ENCODE measurements at places on chromosomes 13 and 19.

DNA sequence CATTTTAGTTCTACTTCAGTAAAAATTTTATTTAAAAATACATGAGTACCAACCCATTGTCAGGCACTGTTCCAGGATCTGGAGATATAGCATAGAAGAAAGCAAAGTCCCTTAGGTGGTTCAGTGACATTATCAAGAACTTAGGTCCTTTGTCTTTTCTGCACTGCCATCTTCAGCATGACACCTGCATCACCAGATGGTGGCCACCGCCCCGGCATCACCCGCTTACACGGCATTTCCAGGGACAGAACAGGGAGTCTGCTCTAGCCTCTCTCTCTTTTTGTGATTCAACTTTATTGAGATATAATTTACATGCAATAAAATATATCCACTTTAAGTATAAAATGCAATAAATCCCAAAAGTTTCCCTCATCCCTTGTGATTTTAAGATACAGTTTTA, 23.5 kb downstream of the DYRK1B start:
- no peak for DNase-seq

DNA sequence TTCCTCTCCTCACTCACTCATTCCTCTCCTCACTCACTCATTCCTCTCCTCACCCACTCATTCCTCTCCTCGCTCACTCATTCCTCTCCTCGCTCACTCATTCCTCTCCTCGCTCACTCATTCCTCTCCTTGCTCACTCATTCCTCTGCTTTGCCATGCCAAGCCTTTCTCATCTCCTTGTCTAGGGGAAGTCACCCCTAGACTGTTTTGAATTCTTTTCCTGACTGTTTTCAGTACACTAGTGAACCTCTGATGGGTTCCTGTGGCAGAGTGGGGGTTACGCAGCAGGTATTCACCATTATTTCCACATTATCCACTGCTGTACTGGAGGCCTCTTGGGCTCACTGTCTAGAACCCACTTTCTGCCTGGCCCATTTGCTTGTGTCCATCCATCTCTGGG, 1.2 kb downstream of the CYP4F8 start:
- DNase-seq, result no peak

- no peak for DNase-seq
These were observed 26.2 kb upstream of the WDFY2 start for GRCh38 chr13:51557875-51558612.

DNA sequence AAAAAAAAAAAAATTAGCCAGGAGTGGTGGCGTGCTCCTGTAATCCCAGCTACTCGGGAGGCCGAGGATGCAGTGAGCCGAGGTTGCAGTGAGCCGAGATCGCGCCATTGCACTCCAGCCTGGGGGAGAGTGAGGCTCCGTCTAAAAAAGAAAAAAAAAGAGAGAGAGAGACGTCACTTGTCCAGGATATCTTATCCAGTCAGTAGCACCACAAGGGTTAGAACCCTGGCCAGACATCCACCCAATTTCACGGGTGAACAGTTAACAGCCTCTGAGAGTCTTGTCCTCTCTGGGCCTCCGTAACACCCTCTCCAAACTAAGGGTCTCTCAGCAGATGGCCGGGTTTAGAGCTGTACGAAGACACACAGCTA, 917 bp upstream of the CLPTM1 start:
- DNase-seq, result no peak

DNA sequence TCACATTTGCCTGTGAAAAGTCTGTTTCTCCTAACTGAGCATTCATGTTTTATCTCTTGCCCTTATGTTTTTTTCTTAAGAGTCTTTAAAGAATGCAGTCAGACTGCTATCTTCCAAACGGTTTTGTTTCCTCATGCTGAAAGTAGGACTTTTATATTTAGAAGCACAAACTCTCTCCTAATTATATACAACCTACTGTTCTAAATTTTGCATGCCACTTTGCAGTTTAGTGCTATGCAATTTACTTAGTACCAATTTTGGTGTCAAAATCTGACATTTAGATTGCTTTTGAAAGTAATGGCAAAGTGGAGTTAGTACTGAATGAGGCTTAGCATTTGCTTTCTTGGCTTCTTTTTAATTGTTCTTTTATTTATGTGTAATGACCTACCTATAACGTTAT, 55.1 kb upstream of the PCDH20 start:
- no peak for DNase-seq

- DNase-seq, result no peak
These were observed 384.4 kb downstream of the DLEU7 start for GRCh38 chr13:50459046-50459445.

- DNase-seq, result no peak
These were observed at the start of gene ZNF580 for GRCh38 chr19:55640577-55641425. TSS of gene ZNF580 (plus strand) at chr19:55641002. CDS start at chr19:55642509, 1,507 bp downstream.

GRCh38 chr19:47110521-47111005, 3.0 kb downstream of the ZC3H4 start:
- no peak for DNase-seq

- DNase-seq, result no peak
These were observed 1344.6 kb downstream of the OLFM4 start for GRCh38 chr13:54373211-54373610.

GRCh38 chr19:6490134-6490533, 8.5 kb upstream of the DENND1C start:
- DNase-seq, result no peak

- DNase-seq, result no peak
These were observed 3.1 kb downstream of the SHISA2 start for GRCh38 chr13:26048741-26049140.

GRCh38 chr13:50162001-50162400, 146.8 kb downstream of the KCNRG start:
- no peak for DNase-seq

DNA sequence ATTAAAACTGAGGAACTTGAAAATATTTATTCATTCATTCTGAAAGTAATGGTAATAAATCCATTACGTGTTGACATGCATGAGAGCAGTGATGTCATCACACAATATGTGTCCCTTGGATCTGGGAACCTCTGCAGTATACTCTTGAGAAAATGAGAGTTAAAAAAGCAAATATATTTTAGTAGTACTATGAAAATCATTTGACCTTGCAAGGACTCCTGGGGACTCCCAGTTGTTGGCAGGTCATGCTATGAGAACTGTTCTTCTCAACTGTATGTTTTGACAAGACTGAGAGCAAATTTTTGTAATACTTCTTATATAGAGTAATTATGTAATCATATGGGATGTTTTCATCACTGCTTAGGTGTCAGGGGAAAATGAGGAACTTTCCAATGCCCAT, 249.4 kb downstream of the PCCA start:
- DNase-seq, result no peak

DNA sequence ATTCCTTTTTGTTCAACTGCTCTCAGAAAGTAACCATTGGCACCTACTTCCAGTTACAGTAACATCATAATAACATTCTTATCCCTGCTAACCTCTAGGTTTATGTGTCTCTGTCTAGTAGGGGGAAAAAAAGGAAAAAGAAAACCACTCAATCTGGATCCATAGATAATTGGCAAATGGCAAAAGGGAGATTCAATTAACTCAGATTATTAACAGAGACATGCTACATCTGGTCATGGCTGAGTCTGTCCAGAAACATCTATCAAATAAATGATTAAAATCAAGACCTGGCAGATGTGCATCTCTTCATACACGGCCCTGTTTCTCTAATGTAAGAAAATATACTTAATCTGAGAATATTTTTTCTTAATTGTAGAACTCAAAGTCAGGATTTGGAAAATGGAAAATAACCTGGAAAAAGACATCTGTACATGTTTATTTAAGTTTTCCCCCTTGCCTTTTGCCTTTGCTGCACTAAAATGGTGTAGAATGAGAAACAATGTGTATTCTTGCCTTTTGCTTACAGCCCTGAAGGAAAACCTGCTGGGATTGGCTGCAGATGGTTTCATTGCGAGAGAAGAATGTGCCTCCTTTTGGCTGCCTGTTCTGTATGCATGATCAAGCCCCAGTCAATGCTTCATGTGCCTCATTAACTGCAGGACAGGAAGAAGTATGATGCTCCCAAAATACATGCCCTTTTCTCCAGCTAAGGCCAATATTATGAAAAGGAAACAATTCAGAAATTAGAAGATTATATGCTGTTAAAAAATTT, 921.6 kb upstream of the PCDH20 start:
- DNase-seq, result no peak

DNA sequence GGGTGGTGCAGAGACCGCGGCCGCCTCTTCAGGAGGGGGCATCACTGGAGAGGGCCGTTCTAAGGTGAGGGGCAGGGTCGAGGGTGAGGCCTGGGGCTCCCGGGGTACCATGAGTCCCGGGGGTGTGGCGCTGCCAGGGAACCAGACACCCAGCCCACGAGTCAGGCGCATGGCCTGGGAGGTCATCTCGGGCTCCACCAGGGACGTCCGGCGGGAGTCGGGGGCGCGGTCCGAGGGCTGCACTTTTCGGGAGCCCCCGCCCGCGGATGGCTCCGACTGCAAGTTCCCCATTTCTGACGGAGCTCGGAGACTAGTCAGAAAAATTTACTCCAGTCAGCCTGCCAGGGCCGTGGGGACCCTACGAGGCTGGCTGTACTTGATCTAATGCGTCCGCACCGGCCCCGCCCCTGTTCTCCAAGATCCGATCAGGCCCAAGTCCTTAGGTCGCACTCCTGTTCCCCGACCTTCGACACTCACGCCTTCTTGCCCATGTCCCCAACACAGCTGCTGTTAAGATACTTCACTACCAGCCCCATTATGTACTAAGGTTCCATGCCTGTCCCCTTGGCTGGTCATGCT, 774 bp downstream of the GGN start:
- no peak for DNase-seq

DNA sequence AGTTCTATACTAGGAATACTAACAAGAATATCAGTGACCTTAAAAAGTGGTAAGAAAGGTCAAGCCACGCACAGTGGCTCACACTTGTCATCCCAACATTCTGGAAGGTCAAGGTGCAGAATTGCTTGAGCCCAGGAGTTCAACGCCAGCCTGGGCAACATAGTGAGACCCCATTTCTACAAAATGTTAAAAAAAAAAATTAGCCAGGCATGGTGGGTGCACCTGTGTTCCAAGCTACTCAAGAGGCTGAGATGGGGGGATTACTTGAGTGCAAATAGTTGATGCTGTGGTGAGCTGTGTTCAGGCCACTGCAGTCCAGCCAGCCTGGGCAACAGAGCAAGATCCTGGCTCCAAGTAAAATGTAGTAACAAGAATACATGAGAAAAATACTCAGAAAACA, 61.8 kb downstream of the PCDH9 start:
- no peak for DNase-seq

DNA sequence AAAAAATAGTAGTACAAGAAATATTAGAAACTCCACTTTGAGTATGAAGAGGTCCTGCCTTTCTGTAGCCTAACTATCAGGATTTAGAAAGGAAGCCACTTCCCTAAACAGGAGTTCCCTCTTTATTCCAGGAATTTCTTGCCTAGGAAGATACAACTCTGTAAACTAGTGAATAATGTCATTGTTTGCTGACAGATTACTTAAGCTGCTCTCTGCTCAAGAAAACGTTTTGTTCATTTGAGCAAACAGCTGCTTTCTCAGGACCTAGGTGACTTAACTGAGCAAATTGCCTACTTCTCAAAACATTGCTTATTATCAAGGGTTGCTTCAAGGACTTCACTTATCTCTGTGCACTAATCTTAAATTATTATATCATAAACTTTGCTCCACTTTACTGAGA, 1419.4 kb upstream of the SLC10A2 start:
- DNase-seq, result no peak

DNA sequence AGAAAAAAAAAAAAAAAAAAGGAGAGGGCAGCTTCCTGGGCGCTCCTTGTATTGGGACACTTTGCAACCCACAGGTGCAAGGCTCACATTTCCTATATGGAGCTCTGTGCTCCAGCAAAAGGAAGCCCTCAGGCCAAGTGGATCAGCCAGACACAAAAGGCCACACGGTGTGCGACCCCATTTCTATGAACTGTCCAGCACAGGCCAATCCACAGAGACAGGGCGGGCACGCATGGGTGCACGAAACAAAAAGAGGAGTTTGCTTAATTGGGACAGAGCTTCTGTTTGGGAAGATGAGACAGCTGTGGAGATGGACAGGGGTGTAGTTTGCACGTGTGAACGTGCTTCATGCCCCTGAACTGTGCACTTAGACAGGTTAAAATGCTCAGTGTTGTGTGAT, 31.6 kb upstream of the MATK start:
- DNase-seq, result no peak

GRCh38 chr13:53732664-53733063, 704.1 kb downstream of the OLFM4 start:
- no peak for DNase-seq

GRCh38 chr19:7981661-7982060, 23.8 kb downstream of the ELAVL1 start:
- no peak for DNase-seq

- DNase-seq, result no peak
These were observed 49.0 kb upstream of the ONECUT3 start for GRCh38 chr19:1704339-1704738.

DNA sequence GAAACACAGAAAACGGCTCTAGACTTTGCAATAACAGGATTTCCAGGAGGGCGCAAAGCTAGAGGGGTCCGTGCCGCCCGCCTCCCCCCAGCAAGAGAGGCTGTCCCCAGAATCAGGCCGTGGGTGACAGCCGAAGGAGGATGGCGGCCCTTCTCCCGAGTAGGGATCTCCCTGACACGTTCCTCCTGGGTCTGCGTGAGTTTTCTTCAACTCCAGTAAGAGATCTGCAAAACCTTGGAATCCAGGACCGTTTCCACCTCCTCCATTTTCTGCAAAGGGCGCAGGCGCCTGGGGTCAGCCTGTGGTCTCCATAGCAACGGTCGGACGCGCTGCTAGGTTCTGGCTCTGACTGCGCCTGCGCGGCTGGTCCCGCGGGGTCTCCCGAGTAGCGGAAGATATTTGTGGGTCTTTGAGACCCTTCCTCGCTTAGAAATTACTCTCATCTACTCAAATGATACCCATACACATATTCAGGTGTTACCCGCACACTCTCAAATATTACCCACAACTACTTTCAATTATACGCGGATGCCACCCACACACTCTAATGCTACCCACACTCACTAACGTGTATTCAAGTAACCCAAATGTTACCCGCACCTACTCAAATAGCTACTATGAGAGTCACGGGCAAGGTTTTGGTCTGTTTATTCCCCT, 2.1 kb downstream of the PNMA8C start:
- DNase-seq, result peak; percentile 52

- DNase-seq, result no peak
These were observed 53.7 kb downstream of the RAB20 start for GRCh38 chr13:110507678-110508381.

GRCh38 chr13:40434516-40435397, 231.7 kb downstream of the FOXO1 start:
- DNase-seq, result no peak

- DNase-seq, result no peak
These were observed 13.2 kb downstream of the RASA3 start for GRCh38 chr13:114119196-114119595.

DNA sequence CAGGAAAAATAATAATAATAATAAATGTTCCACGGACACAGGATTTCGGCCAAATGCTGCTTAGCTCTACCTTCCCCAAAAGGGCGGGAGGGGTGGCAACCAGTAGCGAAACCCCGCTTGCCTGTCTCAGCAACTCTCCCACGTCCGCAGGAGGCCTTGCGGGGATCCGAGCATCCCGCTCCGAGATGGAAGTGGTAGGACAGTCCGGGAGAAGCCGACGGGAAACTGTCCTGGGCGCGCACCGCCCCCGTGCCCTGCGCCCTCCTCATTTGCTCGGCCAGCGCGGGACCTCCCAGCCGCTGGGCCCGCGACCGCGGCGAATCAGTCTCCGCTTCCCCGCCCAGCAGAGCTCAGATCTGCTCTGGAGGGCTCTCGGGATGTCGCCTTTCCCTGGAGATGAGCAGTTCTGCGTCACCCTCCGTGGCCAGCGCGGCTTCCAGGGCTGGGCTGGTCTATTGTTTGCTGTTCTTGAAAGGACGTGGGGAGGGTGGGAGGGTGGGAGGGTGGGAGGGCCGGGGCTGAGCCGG, 48.9 kb upstream of the PABPC3 start:
- DNase-seq, result no peak

All from GM18507 (cell line).